Stimulated activated CD4-positive, alpha-beta T cell treated with anti-CD3 and anti-CD28 coated beads, Interleukin-1b, Interleukin-23, amount 100 ng/mL, for 1 hour (primary cell): ENCODE measurements at places on chromosomes 4 and X.

DNA sequence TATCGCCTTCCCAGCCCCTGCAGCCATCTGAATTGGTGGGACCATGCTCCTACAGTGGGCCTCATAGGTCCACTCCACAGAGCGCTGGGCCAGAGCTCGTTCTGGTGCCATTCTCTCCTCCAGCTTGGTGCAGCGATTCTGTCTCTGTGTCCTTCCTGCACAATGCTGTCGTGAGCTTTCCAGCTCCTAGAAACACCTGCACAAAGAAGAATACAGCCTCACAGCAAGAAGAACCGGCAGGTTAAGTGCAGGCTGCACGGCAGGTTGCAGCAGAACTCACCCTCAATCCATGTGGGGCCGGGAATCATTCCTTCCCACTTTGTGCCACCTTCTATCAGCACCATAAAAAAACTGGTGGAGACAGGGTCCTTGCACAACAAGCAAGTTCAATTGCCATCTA, 101.2 kb upstream of the ENPP6 start:
- no peak for DNase-seq

GRCh38 chr4:3473996-3474765, 11.1 kb downstream of the DOK7 start:
- no peak for DNase-seq

- no peak for DNase-seq
Measured at GRCh38 chr4:102441978-102442911, 58.9 kb upstream of the NFKB1 start.

GRCh38 chrX:134115270-134115669, 121.7 kb upstream of the CCDC160 start:
- DNase-seq = no peak

- DNase-seq = no peak
Measured at GRCh38 chr4:169963998-169964397, 62.2 kb downstream of the MFAP3L start.

- no peak for DNase-seq
Measured at GRCh38 chr4:189265515-189265914, 675.2 kb upstream of the FRG1 start.

GRCh38 chr4:86117705-86118302, 242.0 kb downstream of the MAPK10 start:
- DNase-seq = no peak

DNA sequence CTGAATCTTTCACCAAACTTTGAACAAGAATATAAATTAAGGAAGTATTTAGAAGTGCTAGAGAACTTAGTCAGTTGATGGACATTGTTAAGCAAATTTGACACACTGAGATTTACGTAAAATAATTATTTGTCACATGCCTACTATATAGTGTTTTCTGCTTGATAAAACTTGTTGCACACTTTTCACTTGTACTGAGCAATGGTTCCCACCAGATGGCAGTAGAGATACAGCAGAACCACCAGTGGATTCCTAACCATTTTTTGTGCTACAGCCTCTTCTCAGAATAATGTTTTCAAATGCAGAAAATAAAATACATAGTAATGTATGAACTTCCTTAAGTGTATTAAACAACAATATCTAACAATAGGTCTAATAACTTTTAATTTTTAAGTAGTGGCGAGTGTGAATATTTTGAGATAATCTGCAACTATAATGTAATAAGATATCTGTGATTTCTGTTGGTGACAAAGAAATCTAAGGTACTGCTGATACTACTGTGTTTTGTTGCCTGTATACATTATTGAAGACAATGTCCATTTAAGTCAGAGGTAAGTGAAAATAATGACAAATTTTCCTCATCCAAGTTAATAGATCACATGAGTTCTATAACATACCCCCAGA, 81.2 kb downstream of the APOOL start:
- DNase-seq = no peak

DNA sequence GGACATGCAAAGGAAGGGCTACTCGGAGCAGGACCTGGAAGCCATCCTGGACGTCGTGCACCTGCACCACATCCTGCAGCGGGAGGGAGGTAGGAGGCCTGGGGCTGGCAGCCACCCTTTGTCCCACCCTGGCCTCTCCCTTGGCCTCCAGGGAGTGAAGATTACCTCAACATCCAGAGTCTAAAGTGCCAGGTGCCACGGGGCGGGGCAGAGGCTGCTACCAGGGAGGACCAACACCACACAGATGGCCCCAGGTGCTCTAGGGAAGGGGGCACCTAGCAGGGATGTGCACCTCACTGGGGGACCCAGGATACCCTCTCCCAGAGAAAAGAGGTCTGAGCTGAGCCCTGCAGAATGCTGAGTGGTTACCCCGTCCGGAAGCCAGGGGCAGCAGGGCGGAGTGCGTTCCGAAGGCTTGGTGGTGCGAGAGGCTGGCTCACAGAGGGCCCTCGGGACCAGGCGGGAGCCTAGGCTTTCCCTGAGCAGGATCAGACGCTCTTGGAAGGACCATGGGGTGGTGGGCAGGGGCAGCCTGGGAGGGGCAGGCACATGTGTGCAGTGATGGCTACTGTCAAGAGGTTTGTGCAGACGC, 16.1 kb downstream of the ABCD1 start:
- no peak for DNase-seq

DNA sequence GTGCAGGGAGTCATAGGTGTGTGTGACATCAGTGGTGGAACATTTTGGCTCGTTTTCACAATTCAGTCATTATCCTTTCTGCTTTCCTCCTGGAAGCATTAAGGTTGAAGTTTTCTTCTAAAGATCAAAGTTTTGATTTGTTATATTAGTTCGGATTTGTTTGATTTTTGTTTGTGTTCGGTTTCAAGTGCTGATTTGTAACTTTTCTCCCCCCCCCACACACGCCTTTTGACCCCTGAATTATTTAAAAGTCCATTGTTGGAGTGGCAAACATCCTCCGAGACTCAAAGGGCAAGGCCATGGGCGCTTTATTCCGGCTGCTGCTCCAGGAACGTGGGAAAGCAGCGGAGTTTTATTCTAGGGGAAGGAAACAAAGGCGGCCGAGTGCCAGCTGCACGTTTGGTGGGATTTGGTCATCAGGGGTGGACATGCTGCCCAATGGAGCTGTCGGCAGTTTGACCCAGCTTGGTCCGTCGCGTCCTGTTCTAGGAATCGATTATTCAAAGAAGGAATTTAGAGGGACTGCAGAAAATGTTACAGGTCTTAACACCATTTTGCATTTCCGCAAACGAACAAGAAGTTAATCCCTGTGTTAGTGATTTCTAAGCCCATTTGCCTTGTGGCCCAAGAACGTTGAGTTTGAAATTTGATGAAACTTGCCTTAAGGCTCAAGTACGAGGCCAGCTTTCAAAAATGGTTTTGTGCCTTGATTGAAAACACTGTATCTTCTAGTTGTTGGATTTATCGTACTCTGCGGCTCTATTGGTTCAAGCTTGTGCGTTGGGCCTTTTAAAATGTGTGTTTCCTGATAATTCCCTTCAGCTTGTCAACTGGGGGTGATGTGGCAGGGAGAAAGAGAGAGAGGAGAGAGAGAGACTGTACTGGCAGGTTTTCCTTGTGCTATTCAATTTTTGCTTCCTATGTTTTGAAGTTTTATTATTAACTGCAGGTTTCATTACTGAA, 565 bp upstream of the ZNF41 start:
- DNase-seq = no peak

GRCh38 chrX:8364369-8365141, 100.1 kb upstream of the VCX3B start:
- no peak for DNase-seq

DNA sequence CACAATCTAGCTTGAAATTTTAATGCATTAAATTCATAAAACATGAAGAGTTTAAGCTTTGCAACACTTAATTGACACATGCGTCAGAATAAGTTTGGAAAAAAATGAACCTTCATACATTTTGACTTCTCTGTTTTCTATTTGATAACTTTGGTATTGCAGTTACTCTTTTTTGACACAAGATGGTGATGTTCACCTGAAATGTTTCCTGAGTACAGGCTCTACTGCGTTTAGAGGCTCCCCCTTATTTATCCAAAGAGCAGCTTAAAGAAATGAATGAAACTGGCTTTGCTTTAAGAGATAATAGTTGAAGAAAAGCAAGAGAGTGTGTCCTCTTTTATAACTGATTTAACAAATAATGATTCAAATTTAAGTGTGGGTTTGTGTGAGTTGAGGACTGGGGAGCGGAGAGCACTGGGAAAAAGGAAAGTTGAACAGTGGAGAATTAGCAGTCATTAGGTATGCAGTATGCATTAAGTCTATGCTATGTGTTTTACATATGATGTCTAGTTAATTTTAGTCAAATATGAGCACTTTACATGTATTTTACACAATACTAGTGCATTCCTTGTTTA, 180.6 kb upstream of the NUDT6 start:
- no peak for DNase-seq

DNA sequence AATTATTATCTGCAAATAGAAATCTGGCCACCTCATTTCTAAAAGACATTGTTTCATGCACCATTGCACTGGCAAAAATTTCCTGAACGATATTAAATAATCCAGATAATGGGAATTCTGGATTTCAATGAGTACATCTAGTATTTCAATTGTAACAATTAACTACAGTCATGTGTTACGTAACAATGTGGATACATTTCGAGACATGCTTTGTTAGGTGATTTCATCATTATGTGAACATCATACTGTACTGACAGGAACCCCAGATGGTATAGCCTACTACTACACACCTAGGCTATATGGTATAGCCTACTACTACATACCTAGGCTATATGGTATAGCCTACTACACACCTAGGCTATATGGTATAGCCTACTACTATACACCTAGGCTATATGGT, 14.8 kb downstream of the LAMTOR3 start:
- no peak for DNase-seq
